Mesenchymal stem cell (in vitro differentiated cells and primary cell): ENCODE measurements at places on chromosomes 5 and 9.
A peak's percentile ranks its signal among the peaks of the same experiment; 100 is the strongest.

DNA sequence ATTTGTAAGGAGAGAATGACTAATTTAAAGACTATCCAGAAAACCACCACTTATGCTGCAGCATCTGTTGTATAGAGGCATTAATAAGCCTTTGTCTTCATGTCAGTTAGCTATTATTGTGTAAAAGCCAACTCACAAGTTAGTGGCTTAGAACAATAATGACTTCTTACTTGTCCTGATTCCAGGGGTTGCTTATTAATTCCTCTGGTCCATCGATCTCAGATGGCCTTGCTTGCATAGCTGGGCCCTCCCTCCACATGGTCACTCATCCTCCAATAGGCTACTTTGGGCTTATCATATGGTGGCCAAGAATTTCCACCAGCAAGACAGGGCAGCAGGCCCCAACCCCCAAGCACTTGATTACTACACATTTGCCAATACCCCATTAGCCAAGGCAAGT lies 44.5 kb upstream of the STK32A start:
- peak; percentile 33 for DNase-seq

DNA sequence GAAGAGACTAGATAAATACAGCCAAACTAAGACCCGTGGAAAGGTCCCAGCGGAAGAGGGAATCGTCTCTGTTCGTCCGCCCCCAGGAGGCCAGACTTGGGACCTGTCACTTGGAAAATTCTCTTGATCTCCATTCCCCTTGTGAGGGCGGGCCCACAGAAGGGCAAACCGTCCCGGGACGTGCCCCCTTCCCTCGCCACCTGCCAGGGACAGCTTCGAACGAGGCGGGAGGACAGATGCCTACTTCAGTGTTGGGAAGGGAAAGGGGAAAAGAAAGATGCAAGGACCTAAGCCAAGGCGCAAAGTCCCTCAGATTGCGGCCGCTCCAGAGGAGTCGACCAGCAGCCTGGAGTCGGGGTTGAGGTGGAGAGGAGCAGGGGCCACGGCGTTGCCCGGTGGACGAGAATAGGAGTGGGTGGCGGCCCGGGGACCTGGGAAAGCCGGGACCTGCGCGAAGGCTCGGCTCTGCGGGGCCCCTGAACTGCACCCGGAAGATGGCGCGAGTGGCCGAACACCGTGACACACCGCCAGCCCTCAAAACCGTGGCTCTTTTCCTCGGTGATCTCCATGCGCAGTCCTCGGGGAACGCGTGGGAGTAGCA lies 4.4 kb upstream of the EBF1 start:
- peak; percentile 62 for DNase-seq

- DNase-seq = no peak
Measured at GRCh38 chr5:55713871-55714270, 1.7 kb upstream of the SLC38A9 start.

GRCh38 chr5:79105868-79106267 lies 5.7 kb upstream of the BHMT start:
- DNase-seq = no peak

- DNase-seq = peak; percentile 24
Measured at GRCh38 chr5:151222790-151223446, 974 bp downstream of the CCDC69 start.

GRCh38 chr5:124582561-124582840 lies 163.9 kb downstream of the ZNF608 start:
- no peak for DNase-seq

GRCh38 chr5:9056046-9056445 lies 489.8 kb downstream of the SEMA5A start:
- DNase-seq = no peak

- DNase-seq = no peak
Measured at GRCh38 chr5:1110307-1111240, 1.3 kb downstream of the SLC12A7 start.

DNA sequence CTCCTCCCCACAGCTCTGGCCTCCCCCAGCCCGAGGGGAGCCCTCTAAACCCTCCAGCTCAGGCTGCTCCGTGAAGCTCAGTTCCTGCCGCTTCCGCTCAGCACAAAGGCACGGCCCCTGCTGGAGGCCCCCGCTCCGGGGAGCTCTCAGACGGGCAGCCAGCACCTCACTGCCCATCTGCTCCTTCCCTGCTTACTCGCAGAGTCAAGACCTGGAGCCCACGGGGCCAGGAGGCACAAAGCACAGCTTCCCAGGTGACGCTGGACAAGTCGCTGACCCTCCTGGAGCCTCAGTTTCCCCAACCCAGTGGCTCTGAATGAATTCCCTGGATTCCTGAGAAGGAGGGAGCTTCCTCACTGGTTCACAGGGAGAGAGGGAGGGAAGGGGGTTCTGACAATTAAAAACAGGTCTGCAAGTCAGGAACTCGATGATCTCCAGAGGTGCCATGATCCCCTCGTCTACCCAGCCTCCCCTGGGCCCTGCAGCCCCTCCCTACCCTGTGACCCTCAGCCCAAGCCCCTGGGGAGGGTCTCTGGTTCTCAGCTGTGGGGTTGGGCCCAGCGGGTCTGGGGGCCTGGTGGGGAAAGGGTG lies 36.2 kb downstream of the VAV2 start:
- DNase-seq = peak; percentile 71

DNA sequence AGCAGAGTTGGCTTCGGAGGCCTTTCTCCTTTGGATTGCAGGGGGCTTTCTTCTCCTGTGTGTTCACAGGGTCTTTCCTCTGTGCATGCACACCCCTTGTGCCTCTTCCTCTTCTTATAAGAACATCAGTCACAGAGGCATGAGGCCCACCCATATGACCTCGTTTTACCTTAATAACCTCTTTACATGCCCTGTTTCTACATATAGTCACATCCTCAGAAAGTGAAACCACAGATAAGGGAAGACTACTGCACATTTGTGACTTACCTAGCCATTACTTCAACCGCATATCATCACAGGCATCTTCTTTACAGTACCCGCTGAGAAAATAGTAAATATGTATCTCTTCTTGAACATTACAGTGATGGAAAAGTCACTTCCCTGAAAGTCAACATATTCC lies 204.9 kb upstream of the TARS1 start:
- no peak for DNase-seq

DNA sequence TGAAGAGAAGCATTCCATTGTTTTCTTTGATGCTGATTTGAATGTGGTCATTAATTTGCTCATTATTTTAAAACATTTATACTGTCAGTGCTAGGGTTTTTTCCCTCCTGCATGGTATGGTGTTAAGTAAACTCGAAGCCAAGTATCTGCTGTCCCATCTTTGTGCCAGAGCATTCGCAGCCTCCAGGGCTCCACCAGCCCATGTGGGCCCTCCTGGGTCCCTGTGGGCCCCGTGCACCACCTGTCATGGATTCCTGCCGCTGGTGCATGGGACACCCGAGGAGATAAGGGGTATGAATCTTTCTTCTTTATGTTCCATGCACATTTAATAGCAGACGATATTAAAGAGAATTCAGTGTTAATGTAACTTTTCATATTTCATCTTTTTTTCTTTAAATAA lies 95.1 kb downstream of the TRIO start:
- no peak for DNase-seq
